Urinary bladder (tissue), 4 donors: ENCODE measurements at places on chromosomes 6 and 20. TPM values are rescaled to one million over a fixed set of nuclear protein-coding genes. Genes with fewer than 3 reads are reported as not detected.

The GRM4 gene
- polyA plus RNA-seq = 0.01 TPM

The HLA-DRB1 gene
- 107 TPM for polyA plus RNA-seq

The CST2 gene
- not detected for polyA plus RNA-seq

The PSORS1C1 gene
- polyA plus RNA-seq = 6.8 TPM

DNA sequence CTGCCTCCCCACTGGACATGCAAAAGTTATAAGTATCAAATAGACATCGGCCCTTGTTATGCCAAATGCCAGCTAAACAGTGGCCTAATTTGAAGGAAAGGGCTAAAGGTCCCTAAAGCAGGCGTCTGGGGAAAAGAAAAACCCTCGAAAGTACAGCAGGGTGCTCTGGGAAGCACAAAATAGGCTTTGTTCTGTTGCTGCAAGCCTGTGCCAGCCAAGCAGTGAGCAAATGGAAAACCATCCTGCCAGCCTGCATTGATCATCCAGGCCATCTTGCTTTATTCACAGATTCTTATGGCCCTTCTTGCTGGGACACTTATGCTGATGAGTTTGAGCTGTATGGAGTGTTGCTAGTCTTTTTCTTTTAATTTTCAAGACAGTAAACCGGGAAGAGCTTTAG, 62.2 kb upstream of the PLEKHG1 start:
- no peak for DNase-seq

DNA sequence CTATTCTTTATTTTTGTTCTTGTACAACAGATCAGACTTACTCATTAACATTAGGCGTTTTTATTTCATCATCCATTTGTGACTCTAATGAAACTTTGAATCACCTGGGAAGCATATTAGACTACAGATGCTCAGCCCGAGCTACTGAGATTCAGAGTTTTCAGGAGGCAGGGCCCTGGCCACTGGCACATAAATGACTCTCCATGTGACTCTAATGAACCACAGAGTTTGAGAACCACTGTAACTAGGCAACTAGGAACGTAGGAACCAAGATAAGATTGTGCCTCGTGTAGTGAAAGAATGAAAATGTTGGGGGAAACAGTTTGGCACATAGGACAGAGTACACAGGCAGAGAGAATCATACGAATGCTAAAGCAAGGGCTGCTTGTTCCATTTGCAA, 405.9 kb upstream of the BTBD3 start:
- no peak for DNase-seq

DNA sequence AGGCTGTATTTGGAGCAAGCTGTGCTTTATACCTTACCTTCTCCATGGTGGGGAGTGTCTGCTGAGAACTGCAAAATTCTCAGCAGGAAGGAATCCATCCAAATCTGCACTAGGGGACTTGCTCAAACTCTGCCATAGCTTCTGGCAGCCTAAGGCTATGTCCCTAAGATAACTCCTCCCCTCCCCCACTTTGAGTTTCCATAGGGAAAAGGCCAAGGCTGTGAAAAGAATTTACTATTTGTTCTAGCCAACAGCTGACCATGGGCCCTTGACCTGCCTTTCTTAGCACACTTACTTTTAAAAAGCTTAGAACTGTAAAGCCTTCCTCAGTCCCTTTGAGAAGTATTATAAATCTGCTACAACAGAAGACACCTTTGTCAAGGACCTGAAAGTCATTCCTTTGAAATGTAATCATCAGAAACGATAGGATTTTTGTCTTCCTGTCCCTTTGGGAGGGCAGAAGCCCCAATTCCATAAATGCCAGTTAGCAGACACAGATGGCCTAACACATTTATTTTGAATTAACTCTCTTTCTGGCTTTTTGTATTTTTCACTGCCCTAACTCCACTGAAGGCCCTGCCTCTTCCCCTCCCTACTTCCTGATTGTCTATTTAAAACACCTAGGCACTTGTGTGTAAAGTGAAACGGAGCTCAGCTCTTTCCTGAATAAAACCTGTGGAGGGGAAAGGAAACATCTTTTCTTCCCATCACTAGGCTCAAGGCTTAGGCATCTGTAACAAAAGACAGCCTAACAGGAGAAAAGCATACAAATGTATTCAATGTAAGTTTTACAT, 157.1 kb downstream of the AKAP7 start:
- DNase-seq = no peak

DNA sequence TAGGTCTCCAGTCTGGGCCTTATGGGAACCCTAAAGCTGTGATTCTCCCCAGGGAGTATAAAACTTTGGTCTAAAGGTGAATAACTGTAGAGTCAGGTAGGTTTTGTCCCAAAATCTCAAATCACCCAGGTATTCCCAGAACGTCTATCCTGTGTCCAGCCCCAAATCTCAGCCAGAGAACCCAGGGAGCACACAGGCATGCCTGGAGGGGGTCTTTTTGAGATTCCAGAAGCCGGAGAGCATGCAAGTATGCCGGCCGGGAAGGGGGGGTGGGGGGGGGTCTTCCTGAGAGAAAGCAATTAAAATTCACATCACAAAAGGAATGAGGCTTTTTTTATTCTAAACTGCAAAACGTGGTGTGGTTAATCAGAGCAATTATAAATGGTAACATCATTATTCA, 210.0 kb downstream of the PTPRT start:
- DNase-seq = no peak

GRCh38 chr20:10739566-10739965, 65.8 kb upstream of the JAG1 start:
- no peak for DNase-seq

DNA sequence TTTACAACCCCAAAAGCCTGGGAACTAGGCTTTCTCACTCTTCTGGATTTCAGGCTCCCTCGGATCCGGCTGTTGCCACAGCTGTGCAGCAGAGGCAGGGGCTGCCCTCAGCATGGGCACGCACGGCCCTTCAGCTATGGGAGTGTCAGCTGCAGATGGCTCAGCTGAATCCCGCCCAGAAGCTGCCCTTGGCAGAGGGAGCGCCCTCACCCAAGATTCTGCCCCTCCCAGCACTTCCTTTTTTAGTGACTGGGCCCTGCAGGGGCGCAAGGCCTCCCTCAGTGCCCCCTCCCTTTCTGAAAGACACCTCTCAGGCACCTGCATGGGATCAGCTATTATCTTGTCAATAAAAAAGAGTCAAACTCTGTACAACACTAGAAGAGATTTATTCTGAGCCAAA, 67.9 kb upstream of the THBS2 start:
- DNase-seq = no peak

DNA sequence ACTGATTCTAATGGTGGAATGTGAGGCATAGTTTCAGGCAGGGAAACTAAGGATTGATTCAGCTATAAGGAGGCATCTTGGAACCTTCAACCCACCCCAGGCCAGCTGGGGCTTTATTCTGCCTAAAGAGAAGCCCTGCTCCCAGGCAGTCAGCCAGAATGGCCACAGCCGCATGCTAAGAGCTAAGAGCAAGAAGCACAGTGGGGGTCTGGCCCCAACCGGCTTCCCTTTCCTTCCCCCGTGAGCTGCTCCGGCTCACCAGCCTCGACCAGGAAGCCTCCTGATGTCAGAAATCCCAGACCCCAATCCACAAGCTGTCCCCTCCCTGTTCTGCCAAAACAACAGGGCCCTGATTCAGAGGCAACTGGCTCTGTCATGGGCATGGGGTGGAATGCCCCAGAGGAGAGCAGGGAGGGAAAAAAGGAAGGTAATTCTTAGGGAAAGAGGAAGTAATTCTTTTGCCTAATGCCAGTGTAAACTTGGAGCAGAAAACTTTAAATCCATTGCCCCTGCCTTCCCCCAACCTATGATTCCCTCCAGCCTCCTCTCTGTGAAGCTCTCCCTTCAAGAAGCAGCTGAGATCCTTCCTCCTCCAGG, 6.9 kb downstream of the GRM4 start:
- DNase-seq = no peak

- DNase-seq = no peak
Observed at GRCh38 chr6:158266131-158266530, 46.1 kb upstream of the TULP4 start.

- no peak for DNase-seq
Observed at GRCh38 chr6:9308284-9308683, 872.9 kb upstream of the SLC35B3 start.

DNA sequence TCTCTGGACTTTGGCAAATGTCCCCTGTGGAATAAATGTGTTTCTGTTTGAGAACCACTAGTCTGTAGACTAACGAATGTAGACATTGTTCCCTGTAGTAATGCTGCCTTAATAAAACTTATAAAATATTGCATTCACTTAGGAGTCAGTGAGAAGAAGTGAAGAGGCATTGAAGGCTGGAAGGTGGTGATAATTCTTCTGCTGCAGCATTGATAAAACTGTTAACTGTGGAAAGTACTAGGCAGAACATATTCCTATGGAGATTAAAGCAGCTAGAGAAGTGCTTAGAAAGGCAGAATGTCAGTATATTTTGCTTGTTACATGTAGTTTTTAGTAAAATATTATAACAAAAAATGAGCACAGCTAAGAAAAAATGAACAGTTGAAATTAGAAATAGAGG, 4.8 kb downstream of the PGK2 start:
- no peak for DNase-seq

DNA sequence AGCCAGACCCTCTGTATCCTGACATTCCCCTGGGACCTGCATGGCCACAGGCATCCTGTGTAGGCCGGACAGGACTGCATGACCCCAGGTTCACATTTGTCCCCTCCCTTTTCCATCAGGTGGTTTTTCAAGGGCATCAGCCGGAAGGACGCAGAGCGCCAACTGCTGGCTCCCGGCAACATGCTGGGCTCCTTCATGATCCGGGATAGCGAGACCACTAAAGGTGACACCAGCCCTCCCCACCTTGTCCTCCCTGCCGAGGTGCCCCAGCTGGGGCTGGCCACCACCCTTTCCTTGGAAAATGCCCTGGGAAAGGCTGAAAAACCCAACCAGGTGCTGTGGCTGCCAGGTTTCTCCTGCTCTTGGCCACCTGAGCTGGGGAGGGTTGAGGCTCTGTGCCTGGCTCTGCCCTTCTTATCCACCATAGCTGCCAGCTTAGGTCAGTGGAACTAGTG, 27.6 kb downstream of the HCK start:
- DNase-seq = no peak

- DNase-seq = no peak
Observed at GRCh38 chr6:54194067-54194466, 82.8 kb downstream of the MLIP start.

DNA sequence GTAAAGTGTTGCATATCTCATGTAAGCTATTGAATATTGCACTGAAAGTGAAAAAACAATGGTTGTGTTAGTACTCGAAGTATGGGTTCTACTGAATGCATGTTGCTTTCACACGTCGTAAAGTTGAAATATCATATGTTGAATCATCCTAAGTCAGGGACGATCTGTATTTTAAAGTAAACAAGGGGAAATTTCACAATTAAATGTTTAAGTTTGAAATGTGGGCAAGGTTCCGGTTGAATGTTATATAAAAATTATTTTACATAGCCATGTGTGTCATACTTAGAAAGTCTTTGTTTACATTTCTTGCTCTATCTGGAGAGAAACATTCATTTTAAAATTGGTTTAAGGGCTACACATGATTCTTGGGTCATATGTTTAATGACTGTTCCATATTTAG, 76.8 kb downstream of the AKAP7 start:
- DNase-seq = no peak

- DNase-seq = no peak
Observed at GRCh38 chr20:57545927-57546662, 14.8 kb upstream of the PCK1 start.
